ENCODE measurements at places on chromosomes 2 and 18.

DNA sequence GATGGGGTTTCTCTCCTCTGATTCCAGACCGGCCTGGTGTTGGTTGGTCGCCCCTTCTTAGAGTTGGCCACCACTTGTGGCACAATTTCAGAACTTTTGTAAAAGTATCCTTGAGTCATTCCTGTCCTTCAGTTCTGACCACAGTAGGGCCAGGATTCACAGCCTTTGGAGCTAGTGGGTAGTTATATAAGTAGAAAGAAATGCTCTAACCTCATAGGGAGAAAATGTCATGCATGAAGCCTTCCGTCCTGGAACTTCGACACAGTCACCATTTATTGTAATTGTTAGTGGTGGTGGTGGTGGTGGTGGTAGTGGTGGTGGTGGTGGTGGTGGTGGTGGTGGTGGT, 65.4 kb downstream of the EPAS1 start:
- no peak for DNase-seq

DNA sequence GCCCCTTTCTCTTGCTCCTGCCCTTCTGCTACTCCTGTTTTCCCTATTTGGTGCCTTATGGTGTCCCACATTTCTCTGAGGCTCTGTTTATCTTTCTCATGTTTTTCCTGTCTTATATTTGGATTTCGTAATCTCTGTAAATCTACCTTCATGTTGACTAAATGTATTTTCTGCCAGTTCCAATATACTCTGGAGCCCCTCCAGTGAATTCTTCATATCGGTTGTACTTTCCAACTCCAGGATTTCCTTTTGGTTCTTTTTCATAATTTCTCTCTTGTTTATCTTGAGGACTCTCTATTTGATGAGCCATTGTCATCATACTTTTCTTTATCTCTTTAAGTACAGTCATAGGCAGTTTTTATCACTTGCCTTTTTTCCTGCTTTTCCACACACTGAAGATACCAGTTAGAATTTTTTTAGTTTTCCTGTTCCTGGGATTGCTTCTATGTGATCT, 19.1 kb downstream of the SCLY start:
- no peak for DNase-seq

DNA sequence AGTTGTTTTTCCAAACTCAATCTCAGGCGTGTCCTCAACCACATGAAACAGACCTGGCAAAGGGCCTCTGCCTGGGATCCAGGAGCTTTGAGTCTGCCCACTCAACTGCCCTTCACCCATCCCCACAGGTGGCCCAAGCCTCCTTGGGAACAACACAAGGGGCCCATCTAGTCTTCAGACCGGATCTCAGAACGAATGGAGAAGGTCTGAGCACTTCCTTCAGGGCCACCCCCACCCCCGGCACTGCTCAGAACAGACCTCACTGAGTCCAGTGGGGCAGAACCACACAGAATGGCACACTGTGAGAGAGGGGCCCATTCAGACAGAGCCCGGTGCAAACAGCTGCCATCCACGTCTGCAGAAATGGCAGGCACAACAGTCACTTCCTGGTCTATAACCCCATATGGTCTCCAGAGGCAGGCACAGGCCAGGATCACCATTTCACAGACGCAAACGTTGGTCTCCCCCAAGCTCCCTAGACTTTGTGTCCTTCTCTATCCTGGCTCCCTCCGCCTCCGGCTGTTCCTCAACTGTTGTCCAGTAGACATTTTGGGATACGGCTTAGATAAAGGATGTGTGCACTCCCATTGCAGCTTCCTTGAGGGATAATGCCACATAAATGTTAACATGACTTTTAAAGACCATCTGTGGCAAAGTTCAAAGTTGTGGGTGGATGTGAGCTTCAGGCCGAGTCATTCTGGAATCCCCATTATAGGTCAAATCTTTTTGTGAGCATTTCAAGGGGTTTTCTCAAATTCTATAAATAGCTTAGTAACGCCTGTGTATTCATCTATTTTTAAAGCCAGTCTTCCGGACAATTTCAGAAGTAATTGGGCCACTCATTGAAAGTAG, 149.7 kb downstream of the SMAD7 start:
- DNase-seq: no peak

GRCh38 chr18:55455938-55456337, 132.1 kb downstream of the TCF4 start:
- no peak for DNase-seq

DNA sequence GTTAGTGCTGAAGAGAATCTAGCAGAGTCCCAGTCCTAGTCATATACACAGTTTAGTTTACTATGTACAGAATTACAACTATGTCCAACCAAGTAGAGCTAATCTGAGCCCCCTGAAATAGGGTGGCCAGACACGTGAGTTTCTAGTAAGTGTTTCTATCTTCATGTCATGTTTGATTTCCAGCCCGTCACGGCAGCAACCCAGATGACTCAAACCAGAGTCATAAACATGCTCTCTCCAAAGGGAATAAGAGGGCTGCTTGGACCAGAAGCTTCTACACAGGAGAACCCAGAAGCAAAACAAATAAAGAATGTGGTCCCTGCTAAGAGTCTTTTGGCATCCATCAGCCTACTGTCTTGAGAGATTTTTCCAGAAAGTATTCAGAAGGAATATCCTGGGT, 64.9 kb upstream of the WIPF1 start:
- DNase-seq: no peak

Data from NCI-H187 (cell line).